Adrenal gland (tissue), 19 donors: ENCODE measurements at places on chromosomes 13 and 19.

DNA sequence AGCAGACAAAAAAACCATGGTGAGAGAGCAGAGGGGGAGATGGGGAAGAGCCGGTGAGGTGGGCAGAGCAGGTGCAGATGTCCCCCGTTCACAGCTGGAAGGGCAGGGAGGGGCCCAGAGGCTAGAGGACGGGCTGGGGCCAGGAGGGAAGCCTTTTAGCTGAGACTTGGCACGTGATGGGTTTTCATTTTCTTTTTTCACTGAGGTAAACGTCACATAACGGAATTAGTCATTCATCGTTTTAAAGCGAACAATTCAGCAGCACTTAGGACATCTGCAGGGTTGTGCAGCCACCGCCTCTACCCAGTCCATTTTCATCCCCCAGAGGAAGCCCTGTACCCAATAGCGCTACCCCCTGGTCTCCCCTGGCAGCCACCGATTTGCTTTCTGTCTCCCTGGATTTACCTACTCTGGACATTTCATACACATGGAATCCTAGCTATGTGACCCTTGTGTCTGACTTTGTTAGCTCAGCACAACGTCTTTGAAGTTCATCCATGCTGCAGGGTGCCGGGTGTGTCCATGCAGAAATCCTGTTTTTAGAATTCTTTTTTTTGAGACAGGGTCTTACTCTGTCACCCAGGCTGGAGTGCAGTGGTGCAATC lies 16.0 kb upstream of the EMC10 start:
- no peak for DNase-seq

DNA sequence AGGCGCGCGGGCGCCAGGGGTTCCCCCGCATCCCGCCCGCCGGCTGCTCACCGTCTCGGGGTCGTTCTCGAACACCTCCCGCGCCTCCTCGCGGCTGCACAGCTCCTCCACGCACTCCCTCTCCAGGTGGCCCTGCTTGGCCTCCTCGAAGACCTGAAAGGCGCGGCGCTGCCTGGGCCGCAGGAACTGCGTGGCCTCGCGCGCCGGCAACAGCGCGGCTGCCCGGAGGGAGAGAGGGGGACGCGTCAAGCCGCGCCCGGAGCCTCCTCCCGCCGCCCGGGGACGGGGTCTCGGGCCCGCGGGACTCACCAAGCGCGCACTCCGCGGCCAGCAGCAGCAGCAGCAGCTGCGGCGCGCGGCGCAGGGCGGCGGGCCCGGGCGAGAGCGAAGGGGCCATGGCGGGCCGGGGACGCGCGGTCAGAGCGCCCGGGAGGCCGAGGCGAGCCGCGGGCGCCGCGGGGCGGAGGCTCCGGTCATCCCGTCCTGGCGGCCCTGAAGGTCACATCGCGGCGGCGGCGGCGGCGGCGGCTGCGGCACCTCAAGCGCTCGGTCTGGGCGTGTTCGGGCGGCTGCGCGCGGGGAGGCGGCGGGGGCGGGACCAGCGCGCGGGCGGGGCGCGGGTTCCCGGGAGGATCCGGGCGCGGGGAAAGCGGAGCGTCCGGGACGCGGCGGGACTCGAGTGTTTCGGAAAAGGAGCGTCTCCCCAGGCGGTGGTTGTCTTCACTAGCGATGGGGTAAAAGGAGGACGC lies at the start of gene GAS6:
TSS of gene GAS6 (minus strand) at position 553 of the 749 bp plus-strand sequence. CDS start at position 397, 156 bp downstream.
- DNase-seq: peak; percentile 72

- no peak for DNase-seq
These were observed 118.5 kb upstream of the MIR17HG start for GRCh38 chr13:91228940-91229339.

GRCh38 chr19:15923702-15924101 lies 10.6 kb downstream of the CYP4F11 start:
- no peak for DNase-seq

DNA sequence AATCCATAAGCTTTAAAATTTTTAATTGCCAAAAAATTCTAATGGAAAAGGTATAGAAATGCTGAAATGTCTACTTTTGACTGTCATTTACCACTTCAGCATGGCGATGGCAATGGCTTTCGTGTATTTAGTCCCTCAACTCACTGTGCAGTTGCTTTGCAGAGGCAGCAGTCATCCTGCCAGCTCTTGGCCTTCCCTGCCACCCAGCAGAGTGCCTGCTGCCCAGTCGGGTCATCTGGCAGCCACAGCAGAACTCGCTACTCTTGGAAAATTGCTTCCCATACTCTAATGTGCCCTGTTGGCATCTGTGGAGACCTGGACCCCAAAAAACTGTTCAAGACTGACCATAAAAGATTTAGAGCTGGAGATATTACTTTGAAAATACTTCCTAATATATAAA lies 383.2 kb downstream of the UQCRFS1 start:
- DNase-seq: no peak

DNA sequence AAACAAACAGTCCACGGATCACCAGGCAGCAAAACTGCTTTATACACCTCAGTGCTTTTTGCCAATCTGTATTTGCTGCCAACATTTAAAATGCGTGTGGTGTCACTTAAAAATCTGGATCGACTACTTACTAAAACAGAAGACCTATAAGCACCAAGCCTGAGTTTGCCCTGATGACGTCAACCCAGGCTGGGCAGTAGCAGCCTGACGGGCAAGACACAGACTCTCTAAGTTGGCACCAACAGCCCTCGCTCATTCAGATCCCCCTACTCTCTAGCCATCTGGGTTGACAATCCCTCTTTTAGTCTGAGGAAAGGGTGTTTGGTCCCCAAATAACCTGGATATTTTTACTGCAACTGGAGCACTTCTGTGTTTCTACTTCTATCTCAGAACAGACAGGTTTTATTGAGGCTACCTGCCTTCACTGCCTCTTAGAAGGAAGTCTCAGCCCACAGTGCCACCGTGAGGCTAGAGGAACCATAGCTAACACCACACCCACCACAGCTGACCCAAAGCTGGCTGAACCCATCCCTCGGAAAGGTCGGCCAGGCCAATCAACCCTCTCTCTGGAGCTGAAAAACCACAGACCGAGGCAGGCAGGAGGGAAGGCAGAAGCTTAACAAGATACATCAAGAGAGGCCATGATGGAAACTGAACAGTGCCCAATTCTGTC lies 6.9 kb downstream of the SUGP2 start:
- no peak for DNase-seq

DNA sequence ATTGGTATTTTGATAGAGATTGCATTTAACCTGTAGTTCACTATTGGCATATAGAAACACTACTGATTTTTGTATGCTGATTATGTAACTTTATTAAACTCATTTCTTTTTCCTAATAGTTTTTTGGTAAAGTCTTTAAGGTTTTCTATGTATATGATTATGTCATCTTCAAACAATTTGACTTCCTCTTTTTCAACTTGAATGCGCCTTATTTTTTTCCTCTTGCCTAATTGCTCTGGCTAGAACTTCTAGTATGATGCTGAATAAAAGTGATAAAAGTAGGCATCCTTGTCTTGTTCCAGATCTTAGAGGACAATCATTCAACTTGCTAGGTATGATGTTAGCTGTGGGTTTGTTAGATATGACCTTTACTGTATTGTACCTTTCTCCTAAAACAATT lies 1034.9 kb downstream of the PCDH9 start:
- no peak for DNase-seq

GRCh38 chr13:110280985-110281688 lies 25.8 kb downstream of the COL4A1 start:
- no peak for DNase-seq

DNA sequence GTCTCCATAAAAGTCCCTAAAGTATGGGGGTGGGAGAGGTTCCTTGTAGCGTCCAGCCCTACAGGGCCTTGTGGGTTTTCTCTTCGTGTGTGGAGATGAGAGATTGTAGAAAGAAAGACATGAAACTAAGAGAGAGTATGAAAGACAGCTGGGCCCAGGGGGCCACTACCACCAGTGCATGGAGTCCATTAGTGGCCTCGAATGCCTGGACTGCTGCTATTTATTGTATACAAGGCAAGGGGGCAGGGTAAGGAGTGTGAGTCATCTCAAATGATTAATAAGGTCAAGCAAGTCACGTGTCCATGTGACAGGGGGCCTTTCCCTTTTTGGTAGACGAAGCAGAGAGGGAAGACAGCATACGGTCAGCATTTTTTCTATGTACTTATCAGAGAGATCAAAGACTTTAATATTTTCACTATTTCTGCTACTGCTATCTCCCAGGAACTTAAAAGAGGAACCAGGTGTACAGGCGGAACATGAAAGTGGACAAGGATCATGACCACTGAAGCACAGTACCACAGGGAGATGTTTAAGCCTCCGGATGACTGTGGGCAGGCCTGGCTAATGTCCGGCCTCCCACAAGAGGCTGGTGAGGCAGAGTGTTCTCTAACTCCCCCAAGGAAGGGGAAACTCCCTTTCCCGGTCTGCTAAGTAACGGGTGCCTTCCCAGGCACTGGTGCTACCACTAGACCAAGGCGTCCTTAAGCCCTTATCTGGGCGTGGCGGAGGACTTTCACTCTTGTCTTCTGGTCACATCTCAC lies 25.5 kb downstream of the FGF21 start:
- peak; percentile 71 for DNase-seq

DNA sequence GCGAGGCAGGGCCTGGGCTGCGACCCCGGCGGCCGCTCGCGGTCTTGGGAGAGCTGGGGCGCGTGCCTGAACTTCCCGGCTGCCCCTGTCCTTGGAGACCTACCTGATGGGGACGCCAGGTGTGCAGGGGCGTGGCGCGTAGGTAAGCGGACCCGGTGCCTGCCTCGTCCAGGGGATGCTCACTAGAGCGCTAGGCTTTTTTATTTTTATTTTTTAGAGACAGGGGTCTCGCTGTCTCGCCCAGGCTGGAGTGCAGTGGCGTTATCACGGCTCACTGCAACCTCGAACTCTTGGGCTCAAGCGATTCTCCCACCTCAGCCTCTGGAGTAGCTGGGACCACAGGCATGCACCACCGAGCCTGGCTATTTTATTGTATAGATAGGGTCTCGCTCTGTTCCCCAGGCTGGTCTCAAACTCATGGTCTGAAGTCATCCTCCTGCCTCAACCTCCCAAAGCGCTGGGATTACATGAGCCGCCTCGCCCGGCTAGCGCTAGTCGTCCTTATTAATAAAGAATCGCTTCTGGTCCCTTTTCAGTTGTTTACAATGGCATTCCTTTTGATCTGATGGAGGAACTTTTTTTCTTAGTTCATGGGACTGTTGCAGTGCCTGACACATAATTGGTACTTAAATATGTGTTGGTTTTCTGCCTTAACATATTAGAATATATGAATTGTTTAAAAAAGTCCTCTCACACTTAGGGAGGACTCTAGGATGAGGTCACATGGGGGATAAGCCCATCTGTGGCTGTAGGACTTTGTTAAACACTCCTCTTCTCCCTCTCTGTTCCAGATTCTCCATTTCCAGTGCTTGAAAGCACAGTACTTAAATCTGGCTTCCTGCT lies 812 bp downstream of the DPY19L3 start:
- DNase-seq: no peak

GRCh38 chr13:75689686-75690085 lies 53.6 kb downstream of the LMO7 start:
- no peak for DNase-seq

GRCh38 chr19:38250821-38251563 lies 5.2 kb downstream of the PPP1R14A start:
- DNase-seq: peak; percentile 88

- DNase-seq: no peak
These were observed 5.2 kb upstream of the SRRM5 start for GRCh38 chr19:43606569-43607229.

GRCh38 chr19:30064771-30065494 lies 122.9 kb downstream of the URI1 start:
- no peak for DNase-seq

GRCh38 chr13:61107989-61108388 lies 307.7 kb downstream of the PCDH20 start:
- DNase-seq: no peak

DNA sequence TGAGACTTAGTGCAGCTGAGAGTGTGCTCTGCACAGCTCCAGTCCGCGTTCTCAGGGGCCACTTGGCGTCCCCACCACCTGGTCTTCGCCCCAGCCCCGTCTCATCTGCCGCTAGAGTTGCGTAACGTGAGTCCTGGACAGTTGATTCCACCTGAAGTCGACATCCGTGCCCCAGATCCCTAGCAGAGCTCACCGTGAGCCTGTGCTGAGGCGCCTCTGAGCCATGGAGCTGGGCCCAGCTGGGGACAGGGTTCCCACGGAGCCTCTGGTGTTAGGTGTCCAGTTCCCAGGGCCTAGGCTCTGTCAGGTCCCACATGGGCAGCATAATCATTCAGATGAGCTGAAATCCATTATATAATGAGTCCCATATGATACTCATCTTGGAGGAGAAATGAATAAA lies 147.1 kb upstream of the SOX1 start:
- DNase-seq: no peak

DNA sequence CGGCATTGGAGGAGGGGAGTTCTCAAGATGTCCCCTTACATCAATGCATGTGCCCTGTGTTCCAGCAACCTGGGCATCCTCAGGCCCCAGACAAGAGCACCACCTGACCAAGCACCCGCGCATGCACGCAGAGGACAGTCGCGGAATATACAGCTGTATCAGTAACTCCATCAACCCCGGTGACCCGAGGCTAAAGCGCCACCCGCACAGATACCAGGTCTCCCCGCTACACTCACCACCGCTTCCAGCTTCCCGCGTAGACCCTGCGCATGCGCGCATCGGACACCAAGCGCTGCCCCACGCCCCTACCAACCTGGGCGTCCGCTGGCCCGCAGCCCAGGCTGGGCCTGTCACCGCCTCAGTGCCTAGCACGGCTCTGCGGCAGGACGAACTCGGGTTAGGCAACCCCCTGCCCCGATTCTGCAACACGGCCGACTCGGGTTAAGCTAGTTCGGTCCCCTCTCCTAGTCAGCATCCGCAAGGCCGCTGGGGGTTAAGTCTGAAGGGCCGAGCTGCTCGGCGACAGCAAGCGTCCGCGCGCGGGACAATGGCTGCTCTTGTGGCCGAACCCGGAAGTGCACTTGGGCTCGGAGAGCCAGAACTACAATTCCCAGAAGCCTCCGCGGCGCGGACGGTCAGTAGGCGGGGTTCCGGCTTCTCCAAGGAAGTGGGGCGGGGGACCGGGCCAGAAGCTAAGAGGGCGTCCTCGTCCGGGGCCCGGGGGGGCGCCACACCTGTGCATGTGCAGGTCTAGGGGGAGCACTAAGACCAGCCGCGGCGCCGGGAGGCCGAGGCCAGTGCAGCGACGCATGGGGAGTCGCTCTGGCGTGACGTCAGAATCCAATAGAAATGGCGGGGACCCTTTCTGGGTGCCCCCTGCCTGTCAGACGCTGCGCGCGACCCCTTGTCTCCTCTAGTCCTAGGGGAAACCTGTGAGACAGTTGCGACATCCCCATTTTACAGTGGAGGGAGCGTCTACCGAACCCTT lies at the start of gene ZNF180:
TSS of gene ZNF180 (minus strand) at position 561 of the 988 bp plus-strand sequence. CDS start 3,188 bp downstream, outside the sequence.
- peak; percentile 93 for DNase-seq

DNA sequence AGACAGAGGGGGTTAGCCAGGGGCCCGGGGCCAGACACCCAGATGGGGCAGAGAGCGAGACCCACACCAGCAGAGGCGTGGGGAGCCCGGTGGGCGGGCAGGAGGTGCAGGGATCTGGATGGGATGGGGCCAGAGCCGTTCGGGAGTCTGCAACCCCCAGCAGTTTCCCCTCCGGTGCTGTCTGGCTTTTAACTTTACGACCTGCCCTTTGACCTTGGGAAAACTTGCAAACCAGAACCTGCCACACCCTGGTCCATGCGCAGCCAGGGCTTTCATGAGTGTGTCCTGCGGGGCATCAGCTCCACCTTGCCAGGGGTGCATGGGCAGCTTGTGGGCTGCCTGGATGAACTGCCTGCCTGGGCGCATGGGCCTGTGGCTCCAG lies 9.8 kb downstream of the JOSD2 start:
- no peak for DNase-seq

GRCh38 chr13:38519229-38519911 lies 167.5 kb upstream of the FREM2 start:
- DNase-seq: no peak

GRCh38 chr13:59837101-59837500 lies 326.6 kb downstream of the DIAPH3 start:
- DNase-seq: no peak
